ENCODE measurements at places on chromosomes 16 and 17.
A peak's percentile ranks its signal among the peaks of the same experiment; 100 is the strongest.

GRCh38 chr16:1306334-1306733 lies 3.1 kb upstream of the UBE2I start:
- no peak for DNase-seq

- no peak for DNase-seq
Observed at GRCh38 chr17:44283344-44284023, 15.5 kb upstream of the SLC4A1 start.

DNA sequence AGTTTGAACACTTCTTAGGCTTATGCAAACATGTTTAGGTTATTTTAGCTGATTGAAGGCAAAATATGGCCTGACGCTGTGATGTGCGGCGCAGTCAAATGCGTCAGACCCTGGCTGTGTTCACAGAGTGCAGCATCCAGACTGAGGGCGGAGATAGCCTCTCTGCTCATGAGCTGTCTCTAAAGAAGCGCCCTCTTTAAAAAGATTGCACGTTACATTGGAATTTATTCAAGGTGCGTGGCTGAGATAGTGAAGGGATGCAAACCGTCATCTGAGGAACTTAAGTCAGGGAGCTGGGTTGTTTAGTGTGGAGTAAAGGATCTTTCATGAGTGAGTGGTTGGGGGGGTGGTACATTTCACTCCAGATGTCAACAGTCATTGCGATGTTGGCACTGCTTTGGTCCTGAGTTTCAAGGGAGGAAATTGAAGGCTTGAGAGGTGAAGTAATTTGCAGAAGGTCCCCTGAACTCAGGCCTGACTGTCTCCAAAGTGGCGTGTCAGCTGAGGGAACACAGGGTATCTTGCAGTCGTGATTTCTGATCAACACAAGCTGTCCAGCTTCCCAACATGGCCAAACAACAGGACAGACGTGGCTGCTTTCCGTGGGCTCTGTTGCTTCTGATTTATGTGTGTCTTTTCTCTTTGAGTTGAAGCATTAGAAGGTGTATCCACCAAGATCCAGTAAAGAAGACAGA lies 33.4 kb downstream of the RPTOR start:
- DNase-seq, result no peak

DNA sequence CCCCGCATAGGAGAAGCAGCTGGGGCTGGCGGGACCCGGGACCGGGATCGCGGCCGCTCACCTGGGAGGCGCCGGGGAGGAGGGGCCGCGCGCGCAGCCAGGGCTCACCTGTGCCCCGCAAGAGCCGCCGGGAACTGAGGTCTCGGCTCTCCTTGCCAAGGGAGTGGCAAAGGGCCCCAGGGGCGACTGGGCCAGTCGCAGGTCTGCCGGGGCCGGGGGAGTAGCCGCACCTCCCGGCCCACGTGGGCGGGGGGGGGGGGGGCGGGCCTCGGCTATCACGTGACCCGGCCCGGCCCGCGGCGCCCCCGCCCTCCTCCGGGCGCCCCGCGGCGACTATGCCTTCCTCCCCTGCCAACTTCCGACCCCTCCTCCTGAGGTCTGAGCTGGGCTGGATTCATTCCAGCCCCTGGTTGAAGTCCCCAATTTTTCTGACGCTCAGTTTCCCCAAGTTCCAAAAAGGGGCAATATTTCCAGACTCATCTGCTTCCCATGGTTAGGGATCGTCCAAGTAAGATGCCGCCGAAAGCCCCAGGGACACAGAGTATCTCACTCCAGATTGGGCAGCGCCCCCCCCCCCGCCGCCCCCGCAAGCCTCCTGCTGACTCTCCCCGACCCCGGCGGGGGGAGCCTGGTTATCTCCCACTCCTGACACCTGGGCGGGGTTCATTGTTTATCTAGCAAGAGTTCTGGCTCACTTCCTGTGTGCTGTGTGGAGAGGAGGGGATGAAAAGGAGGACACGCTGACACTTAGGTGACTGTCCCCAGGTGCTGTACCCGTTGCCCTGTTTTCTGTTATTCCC lies at the start of gene TMC6:
TMC6 (minus strand) TSS at position 205 of the 800 bp plus-strand sequence. CDS start 1,923 bp downstream, outside the sequence.
- DNase-seq, result peak; percentile 55

GRCh38 chr16:16881814-16882213 lies 502.9 kb downstream of the NPIPA7 start:
- DNase-seq, result no peak

DNA sequence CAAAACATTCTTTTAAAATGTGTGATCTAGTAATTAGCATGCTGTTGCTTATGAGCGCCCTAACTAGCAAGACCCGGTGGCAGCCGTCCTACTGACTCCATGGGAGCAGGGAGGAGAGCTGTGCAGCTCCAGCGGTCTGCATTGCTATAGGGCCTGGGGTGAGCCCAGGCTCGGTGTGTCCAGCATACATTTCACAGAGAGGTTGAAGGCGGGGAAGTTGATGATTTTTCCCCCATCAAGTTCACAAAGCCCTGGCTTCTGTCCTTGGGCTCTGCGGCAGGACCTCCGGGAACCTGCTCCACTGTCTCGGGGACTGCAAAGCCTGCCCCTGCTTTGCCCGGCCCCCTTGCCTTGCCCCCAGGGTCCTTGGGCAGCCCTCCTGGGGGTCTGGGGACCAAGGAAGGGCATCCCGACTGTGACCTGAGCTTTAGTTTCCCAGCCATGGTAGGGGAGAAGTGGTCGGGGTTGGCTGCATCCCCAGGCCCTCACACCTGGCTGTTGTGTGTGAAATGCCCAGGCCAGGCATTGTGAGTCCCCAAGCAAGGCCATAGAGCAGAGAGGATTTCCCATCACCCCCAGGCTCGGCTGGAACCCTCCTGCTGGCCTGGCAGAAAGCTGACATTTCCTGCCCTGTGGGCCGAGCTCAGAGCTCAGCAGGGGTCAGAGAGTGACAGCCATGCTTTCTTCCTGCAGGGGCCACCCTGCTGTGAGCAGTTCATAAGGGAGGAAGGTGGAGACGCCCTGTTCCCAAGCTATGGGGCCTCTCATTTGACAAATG lies 24.8 kb downstream of the KCNJ12 start:
- no peak for DNase-seq

DNA sequence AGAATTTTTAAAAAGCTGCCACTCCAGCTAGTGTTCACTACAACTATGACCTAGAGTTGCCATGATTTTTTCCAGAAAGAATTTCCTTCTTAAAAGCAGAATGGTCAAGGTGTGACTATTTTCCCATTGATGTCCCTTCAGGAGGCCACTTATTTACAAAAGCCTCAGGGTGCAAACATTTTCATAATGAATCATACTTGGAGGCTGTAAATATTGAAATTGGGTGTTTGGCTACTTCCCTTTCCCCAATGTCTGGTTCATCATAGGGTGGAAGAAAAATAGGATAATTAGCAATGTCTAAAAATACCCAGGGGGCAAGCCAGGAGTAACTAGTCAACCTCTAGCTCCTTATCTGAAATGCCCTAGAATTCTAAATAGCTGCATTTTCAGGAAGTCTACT lies 18.8 kb downstream of the AXIN2 start:
- DNase-seq, result no peak

- DNase-seq, result no peak
Observed at GRCh38 chr16:24984903-24985675, 30.1 kb downstream of the ARHGAP17 start.

GRCh38 chr17:32141258-32141657 lies 1.0 kb upstream of the RHOT1 start:
- DNase-seq, result no peak

DNA sequence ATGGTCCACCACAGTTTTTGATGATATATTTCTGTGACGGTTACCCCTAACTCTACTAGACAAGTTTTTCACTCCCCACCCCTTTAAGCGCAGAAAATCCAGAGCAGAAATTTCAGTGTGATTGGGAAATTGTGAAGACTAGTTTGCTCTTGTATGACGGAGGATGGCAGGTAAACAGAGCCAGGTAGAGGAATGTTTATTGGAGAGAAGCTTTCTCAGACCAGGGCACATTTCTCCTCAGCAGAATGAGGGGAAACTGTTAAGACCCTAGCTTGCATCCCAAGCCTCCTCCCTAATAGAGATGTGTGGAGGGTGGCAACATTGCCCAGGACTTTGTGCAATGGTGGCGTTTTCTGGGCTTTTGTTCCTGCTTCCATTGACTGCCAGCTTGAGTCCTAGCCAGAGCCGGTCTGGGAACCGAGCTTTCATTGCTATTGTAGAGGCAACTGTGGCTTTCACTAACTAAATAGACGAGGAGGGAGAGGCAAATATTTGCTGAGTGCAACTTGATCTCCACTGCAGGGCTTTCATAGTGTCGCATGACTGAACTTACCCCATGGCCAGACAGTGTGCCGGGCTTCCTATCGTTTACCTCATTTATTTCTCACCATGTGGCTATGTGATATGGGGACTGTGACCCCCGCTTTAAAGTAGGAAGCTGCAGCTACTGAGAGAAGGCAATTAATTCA lies 159.6 kb upstream of the MPHOSPH6 start:
- DNase-seq, result no peak

DNA sequence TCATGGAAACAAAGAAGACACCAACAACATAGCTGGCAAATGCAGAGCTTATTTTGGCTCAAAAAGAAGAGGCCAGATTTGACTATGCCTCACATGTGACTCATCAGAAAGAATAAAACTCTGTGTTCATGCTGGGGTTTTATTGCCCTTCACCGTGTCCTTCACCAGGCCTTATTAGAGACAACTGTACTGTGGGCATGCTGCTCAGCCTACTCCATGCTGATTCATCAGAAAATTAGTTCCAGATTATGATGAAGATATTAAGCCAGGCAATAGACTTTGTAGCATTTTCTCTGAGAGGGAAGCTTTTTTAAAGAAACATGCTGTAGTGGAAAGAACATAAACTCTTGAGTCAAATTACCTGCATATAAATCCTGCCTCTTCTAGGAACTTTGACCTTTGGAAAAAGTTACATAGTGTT lies 89.8 kb downstream of the CYB561 start:
- no peak for DNase-seq

- no peak for DNase-seq
Observed at GRCh38 chr17:6498356-6498755, 54.1 kb downstream of the PIMREG start.

GRCh38 chr17:64163468-64163867 lies 33.5 kb upstream of the ERN1 start:
- DNase-seq, result no peak

GRCh38 chr17:29283961-29284360 lies 10.0 kb downstream of the NUFIP2 start:
- no peak for DNase-seq

DNA sequence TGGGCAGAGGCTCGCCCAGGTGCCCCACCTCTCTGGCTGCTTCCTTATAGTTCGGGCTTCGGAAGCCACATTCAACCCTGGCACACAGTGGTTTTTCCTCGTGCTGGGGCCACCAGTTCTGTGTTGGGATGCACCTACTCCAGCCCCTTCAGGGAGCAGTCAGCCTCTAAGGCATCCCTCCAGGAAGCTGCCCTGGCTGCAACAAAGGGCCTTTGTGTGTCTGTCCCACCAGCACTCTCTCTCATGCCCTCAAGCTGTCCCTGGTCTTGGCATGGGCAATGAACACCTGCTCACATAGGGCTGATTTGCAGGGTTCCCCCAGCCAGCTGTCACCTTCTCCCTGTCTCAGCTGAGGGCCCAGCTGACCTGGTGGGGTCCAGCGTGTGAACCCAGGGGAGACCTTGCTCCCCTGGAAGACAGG lies 754 bp upstream of the NOXO1 start:
- no peak for DNase-seq

DNA sequence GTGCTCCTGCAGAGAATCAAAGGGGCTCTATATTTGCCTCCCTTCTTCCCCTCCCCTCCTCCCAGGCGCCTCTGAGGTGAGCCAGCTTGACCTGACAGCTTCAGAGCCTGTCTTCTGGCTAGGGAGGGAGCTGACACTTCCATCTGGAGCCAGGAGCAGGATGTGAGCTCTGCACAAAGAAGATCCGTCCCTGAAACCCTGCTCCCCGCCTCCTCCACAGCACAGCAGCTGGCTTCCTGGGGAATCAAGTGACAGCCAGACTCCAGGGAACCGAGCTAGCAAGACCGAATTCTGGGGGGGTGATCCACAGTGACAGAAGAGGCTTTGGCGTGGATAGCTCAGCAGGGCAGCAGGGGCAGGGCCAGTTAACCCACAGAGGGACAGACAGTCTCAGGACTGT lies 37.2 kb downstream of the CCDC182 start:
- no peak for DNase-seq

DNA sequence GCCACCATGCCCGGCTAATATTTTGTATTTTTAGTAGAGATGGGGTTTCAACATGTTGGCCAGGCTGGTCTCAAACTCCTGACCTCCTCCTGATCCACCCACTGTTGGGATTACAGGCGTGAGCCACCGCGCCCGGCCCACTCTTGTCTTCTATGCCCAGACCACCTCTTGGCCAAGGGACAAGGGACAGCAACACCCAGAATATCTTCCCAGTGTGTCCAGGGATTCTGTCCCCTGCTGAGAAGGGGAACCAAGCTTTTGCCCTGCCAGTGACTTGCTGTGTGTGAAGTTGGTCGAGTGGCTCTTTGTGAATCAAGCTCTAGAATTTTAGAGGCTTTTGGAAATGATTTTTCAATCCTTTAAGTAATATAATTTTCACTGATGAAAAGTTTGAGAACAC lies 1.7 kb upstream of the MPO start:
- DNase-seq, result no peak

DNA sequence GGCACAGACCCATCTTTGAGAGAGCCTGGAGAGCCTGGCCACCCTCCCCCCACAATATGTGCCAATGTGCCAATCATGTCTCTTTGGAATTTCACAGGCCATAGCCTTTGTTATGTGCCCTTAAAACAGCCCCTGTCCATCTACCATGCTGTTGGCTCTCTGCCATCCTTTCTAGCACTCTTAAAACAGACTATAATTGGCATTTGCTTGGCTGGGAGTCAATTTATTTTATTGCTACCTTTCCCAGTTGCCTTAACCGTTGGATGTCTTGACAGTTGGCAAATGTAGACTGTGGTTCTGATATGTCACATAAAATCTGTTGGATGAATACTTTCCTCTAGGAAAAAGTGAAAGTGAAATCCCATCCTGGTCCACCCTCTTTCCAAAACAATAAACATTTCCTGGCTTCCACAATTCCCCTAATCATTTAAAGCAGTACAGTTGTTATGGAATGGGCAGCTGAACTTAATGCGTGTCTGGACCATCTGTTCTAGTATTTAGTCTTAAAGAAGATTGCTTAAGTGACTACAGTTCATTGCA lies 394.0 kb downstream of the KCNJ2 start:
- DNase-seq, result no peak

DNA sequence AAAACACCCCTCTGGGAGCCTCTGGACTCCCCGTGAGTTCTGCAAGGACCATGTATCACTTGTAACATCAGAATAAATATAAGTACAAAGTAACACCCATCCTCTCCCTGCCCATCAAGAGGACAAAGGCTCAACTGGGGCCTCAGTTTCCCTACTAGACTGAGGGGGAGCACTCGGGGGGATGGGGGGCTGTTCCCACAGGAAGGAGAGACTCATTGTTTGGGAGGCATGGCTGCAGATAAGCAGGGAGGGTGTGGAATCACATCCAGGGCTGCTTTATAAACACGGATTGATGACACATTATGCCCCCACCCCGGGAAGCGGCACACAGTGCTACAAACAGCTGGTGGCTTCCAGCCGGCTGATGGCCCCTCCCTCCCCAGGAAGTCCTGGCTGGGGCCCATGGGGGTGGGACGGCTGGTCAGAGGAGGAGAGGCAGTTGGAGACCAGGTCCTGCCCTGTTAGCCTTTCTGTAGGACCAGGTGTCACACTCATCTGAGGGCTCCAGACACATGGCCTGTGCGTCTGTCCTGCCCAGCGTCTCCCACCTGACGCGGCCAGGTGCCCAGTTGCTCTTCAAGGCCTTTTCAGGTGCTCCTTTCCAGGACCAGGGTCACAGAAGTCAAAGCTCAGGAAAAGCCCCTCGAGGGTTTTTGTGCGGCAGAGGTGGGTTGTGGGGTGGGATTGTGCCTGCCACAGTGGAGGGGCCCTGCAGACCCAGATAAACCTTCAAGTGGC lies 1.3 kb upstream of the MPG start:
- DNase-seq, result no peak

- DNase-seq, result no peak
Observed at GRCh38 chr17:69870751-69871199, 204.2 kb upstream of the KCNJ16 start.
